ENCODE measurements at places on chromosomes 5 and 9.
A peak's percentile ranks its signal among the peaks of the same experiment; 100 is the strongest.

DNA sequence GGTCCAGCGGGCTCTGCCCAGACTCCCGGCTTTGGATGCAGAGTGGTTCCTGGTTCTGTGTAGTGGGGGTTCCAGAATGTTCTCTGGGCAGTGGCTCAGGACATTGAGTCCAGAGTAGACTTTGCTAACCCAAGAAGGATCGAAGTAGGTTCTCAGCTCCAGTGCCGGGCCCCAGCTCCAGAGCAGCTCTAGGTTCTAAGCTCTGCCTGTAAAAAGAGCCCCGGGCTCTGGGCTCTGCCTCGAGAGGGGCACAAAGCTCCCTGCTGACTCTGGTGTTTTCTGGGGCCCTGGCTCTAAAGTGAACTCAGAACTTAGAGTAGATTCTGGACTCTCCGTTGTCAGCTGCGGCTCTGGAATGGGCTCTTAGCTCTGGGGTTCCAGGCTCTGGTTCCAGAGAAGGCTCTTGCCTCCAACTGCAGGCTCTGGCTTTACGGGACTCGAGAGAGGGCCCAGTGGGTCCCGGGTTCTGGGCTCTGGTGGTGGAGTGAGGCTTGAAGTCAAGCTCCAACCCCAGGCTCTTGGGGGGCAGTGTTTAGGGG, 414 bp downstream of the WDR38 start:
- no peak for DNase-seq

- no peak for DNase-seq
These were observed 41.3 kb downstream of the VPS13A start for GRCh38 chr9:77218612-77219011.

GRCh38 chr5:172644266-172644665, 3.2 kb downstream of the NEURL1B start:
- DNase-seq, result no peak

GRCh38 chr5:172769342-172769615, 1.7 kb downstream of the DUSP1 start:
- no peak for DNase-seq

DNA sequence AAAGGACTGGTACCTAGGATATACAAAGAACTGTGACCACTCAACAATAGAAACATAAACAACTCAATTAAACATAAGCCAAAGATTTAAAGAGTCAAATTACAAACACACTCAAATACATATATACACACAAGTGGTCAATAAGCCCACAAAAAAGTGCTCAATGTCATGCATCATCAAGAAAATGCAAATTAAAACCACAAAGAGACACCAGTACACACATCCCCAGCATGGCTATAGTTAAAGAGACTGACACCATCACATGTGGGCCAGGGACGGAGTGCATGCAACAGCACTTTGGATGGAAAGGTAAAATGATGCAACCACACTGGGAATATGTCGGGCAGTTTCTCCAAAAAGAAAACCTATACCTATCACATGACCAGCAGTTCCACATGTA, 89.7 kb downstream of the CAAP1 start:
- no peak for DNase-seq

DNA sequence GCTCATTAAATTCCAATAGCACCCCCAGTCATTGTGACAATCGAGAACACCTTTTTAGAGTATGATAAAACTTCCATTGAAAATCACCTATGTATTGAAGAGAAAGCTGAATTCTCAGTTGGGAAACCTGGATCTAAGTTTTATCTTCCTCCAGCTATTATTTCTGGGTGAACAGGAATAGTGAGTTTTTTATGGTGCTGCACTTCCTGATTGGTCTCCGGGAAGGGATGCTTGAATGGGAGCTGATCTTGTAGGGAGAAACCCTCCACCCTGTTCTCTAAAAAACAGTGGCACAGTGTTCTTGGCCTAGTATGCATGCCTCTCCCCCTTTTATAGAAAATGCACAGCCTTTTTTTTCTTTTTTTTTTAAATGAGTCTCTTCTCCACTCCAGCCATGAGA, 112.2 kb downstream of the ACTBL2 start:
- no peak for DNase-seq

DNA sequence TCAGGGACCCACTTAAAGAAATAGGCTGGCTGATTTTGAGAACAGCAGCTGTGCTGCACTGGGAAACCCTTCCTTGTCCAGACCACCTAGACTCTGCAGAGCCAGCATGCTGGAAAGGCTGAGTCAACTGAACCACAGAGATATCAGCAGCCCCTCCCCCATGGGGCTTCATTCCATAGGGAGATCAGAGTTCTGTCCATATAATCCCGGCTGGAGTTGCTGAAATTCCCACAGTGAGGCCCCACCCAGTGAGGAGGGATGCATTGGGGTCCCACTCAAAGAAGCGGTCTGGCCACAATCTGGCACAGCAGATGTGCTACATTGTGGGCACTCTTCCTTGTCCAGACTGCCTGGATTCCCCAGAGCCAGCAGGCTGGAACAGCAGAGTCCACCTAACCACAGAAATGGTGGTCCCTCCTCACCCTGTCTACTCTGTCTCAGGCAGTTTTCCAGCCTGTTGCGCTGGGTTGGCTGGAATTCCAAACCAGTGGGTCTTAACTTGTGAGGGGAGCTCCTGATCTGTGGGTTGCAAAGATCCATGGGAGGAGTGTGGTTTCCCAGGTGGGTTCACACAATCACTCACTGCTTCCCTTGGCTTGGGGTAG, 127.1 kb downstream of the RNF180 start:
- DNase-seq, result no peak

- DNase-seq, result no peak
These were observed 31.0 kb downstream of the ABLIM3 start for GRCh38 chr5:149172261-149172660.

DNA sequence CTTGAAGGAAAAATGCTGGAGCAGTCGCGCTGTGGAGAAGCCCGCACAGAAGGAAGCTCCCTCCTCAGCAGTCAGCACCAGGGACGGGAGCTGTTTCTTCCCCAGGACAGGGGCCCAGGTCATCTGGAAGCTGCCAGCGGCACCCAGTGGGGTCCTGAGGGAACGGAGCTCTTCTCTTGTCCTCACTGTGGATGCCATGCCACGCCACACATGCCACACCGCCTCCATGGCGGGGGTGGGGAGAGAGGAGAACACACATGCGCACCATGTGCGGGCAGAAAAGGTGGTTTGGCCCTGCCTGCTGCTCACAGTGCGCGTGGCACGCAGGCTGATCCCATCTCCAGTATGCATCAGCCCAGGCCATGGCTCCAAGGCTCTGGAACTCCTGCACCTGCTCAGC, 41.7 kb upstream of the ZNF354B start:
- DNase-seq, result no peak

DNA sequence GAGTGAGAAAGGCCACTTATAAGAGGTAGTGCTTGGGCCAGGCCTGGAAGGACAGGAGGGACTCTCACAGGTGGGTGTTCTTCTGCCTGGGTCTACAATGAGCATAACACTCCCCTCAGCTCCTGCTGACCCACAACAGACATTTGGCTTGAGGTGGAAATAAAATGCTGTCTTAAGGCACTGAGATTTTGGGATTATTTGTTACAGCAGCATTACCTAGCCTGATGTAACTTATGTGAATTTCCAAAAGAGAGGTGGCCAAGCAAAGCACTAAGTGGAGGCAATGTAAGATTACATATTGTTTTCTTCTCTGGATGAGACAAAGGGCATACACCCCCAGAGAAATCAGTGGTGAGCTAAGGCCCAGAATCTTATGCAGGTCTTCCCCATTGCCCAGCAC, 221.5 kb downstream of the PAX5 start:
- DNase-seq, result no peak

GRCh38 chr9:91817493-91818224, 132.4 kb downstream of the ROR2 start:
- DNase-seq, result no peak

DNA sequence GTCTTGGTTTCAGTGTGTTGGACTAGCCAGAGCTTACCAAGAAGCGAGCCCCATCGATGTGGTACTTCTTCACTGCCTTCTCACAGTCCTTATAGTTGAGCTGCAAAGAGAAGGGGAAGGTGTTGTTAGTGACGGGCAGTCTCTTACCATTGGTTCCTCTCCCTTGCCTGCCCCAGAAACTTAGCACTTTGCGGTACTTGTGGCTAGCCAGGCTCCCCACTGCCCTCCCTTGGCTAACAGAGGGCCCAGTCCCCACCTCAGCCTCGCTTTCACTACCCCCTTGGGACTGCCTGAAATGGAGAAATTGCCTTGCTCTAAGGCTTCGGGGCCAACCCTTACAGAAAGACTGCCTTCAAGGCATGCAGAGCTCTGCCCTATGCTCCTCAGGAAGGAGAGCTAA, 4.3 kb downstream of the LCP2 start:
- DNase-seq, result no peak

- peak; percentile 72 for DNase-seq
These were observed 43.9 kb downstream of the CRB2 start for GRCh38 chr9:123399803-123400378.

GRCh38 chr9:136670576-136671253, 8.0 kb downstream of the EGFL7 start:
- DNase-seq, result no peak

GRCh38 chr5:150261231-150261630, 28.3 kb downstream of the CAMK2A start:
- DNase-seq, result no peak

- DNase-seq, result peak; percentile 18
These were observed at the start of gene PRLR for GRCh38 chr5:35230038-35230611. Gene PRLR (minus strand): TSS chr5:35230487. CDS start chr5:35089620, 140,867 bp downstream.

GRCh38 chr5:125348221-125348692, 601.8 kb upstream of the ZNF608 start:
- no peak for DNase-seq

DNA sequence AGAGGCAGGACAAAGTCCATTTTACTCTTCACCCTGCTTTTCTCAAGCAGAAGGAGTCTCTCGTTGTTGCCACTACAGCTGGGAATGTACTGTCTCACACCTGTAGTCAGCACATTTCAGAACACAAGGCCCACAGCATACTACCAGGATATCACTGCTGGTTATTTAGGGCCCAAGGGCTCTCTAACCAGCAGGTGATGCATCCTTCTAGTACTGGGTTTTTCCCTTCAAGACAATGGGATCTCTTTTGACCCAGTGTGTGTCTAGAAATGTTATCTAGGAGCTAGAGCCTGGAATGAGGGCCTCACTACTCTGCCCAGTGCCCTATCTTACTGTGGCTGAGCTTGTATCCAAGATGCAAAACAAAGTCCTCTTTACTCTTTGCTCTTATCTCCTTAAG, 235.1 kb upstream of the PRR16 start:
- no peak for DNase-seq

DNA sequence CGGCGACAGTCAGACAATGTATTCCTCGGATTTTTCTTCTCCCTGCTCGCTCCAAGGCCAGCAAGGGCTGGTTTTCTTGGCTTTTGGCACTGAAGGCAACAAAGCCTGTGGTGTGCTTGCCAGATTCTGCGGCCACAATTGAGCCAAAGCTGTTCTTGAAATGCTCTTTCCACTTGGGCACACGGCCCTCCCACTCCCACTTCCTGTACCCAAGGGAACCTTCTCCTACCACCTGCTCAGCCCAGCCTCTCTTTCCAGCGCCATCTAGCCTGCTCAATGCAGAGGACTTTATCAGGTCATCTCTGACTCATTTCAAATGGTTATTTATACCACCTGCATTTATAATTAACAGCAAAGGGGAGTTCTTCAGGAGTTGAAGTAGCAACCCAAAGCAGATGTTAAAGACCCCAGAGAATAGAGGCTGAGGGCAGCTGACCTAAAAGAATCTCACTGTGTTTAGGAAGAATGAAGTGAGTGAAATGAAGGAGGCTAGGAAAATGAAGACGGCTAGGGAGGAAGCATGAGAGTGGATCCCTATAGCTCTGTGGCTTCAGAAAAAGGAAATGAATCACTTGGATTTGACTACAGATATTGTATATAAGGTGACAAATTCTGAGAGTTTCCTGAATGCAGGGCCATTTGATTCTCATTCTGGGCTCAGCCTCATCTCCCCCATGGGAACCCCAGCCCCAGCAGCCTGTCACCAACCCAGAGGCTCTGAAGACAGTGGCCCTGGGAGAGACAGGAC, 439.0 kb downstream of the ENC1 start:
- no peak for DNase-seq

GRCh38 chr5:171897231-171897630, 109.2 kb downstream of the FBXW11 start:
- no peak for DNase-seq

- DNase-seq, result no peak
These were observed 65.4 kb downstream of the SPATA31C2 start for GRCh38 chr9:88072831-88073375.

DNA sequence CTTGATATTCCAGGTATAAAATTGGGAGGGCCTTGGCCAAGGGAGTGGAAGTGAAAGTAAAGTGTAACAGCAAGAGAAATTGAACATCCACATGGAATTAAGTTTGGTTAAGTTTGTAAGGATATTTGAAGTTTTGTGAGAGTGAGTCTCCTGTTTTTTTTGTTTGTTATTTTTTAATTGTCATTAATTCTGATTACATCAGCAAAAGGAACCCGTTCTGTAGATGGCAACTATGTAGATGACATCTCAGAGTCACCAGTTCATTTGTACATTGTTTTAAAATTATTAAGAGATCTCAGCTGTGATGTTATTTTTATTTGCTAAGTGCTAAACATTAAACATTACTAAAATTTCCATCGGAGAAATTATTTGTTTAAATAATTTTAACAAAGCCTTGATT, 65.2 kb downstream of the XRCC4 start:
- no peak for DNase-seq

- DNase-seq, result no peak
These were observed 75.2 kb downstream of the TENT4A start for GRCh38 chr5:6788439-6788838.

GRCh38 chr5:54608423-54609085, 91.0 kb downstream of the SNX18 start:
- DNase-seq, result no peak

GRCh38 chr9:137615387-137615871, 3.4 kb upstream of the EHMT1 start:
- no peak for DNase-seq

DNA sequence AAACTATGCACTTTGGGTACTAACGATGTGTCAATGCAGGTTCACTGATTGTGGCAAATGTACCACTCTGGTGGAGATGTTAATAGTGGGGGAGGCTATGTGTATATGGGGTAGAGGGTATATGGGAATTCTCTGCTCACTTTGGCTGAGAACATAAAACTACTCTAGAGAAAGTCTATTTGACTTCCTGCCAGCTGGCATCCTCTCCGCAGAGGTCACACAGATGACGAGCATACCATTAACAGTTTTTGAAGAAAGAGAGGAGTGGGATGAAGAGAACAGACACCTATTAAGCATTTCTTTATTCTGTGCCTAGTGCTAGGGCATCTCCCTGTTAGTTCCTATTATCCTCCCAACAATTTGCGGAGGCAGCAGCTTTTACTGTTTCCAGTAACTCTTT, 58.4 kb upstream of the TRIM32 start:
- DNase-seq, result no peak

- DNase-seq, result peak; percentile 79
These were observed 42.8 kb downstream of the SNX30 start for GRCh38 chr9:112793213-112793810.

GRCh38 chr9:129781981-129782380, 21.0 kb upstream of the TOR1B start:
- DNase-seq, result no peak

DNA sequence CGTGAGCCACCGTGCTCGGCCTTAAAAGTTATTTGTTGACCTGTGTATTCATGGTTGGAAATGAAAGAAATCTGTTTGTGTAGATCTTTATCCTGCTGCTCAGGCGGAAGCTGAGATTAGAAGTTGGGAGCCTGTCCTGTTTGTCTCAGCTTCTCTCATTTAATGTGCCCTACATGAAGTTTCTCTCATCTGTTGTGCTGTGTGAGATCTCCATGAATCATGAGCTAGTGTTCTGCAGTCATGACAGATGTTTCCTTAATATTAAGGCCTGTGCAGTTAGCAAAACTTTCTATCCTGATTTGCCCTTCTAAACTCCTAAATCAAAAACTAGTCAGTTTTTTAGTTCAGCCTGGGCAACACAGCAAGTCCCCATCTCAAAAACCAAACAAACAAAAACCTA, 59.5 kb downstream of the FAM78A start:
- no peak for DNase-seq
